Stimulated activated CD8-positive, alpha-beta memory T cell treated with anti-CD3 and anti-CD28 coated beads, Interleukin-4, amount 100 ng/mL, for 1 hour (primary cell): ENCODE measurements at places on chromosomes 3 and 15.

DNA sequence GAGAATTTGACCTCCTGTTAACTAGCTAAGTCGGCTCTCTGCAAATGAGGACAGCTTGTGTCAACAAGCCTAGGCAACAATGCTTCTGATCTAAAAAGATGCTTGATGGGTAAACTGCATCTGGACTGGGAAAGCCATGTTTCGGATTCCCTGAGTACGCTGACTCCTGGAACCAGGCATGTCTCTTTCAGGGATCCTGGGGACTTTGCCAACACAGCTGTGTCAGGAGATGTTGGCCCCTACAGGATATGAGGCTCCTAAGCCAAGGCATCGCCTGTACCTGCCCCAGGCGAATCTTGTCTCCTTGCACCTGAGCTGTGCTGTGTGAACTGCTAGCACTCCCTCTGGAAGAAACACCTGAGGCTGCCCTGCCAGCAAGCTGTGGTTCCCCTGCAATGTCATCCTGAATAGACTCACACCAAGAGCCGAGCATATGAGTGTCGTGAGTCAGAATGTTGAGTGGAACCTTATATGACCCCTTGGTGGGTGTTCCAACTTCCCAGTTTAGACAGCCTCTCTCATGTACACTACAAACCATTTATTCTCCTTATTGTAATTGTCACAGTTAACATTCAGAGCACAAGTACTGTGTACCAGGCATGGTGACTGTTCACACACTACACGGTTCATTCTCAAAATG lies 17.0 kb downstream of the EOGT start:
- no peak for DNase-seq

DNA sequence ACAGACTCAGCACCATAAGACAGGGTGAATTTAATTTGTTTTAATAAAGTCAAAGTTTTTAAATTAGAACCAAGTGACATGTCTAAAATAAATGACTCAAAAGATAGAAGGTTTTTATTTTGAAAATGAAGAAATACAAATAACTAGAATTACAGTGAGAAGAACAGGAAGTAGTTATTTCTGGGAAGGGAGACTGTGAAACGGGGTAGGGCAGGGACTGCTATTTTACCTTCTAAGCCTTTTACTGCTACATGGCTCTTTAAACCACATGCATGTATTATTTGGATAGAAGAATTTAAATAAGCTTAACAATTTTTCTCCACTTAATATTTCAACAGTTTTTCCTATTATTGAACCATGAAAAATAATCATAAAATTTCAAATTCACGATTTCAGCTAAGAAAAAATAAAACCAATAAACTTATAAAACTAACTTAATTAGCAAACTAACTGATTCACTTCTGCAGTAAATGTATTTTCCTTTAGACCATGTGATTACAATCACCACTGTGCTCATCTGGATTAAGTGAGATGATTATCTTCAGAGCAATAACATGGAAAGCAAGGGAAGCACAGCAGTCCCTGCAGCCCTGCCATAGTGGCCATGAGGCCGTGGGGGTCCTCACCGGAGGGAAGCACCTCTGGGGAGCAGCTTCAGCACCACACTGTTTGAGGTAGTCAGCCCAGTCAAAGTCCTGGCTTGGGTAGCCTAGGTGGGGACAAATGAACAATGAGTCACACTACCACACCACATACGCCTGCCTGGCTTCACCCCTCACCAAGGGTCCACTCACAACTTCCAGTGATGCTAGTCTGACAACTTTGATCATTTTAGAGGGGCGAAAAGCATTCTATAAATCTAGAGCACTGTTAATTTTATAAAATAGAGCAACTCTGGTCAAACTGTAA lies 28.3 kb upstream of the STIMATE start:
- no peak for DNase-seq

DNA sequence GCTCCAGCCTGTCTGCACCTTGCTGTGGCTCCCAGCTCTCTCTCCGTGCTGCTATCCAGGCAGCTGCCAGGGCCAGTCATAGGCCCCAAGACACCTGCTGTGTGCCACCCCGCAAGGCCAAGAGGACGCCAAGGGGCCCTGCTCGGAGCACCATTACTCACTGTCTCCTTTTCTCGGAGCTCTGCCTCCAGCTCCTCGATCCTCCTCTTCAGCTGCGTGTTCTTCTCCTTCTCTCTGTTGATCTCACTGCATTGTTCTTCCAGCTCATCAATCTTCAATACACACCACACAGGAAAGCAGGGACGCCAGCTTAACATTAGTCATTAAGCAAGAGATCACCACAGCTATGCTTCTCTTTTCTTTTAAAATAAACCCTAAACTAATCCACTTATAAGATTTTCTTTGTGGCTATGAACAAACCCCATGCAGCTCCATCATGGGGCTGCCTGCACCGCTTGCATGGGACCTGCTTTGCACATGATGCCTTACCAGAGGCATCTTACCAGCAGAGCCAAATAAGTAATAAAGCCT lies 42.6 kb downstream of the WHAMM start:
- no peak for DNase-seq

DNA sequence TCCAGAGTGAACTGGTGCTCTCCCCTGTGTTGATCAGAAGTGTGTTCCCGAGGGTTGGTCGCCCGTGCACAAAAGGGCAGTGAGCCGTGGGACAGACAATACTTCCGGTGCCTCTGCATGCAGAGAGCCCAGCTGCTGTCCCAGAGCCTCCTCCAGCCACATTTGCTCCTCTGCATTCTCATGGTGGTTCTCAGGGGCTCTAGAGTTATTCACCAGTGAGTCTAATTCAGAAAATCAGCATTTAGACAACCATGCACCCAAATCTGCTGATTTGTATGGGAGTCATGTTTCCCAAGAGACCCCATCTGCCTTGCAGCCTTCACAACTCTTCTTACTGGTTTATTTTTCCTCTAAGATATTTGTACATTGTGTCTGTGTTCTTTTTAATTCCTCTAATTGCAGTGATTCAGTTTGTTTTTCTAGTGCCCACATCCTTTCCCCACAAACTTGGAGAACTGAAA lies 107.0 kb upstream of the SPRED1 start:
- DNase-seq, result no peak

DNA sequence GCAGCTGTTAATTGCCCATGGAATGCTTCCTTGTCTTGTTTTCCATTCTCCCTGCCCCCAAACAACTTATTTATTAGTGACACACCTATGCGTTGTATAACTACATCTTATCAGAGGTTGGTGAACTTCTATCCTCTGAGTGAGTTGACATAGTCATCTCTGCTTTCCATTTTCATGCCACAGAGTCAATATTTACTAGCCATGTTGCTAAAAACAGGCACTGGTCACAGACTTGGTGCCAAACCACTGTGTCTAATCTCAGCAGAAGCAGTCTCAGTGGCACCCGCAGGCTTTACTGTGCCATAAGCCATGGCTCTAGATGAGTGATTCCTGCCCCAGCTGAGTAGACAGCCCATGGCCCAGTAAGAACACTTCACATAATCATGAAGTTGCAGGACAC lies 26.5 kb downstream of the DAPK2 start:
- DNase-seq, result no peak

- DNase-seq, result no peak
These were observed 99.5 kb downstream of the APBA2 start for GRCh38 chr15:28985316-28985645.

DNA sequence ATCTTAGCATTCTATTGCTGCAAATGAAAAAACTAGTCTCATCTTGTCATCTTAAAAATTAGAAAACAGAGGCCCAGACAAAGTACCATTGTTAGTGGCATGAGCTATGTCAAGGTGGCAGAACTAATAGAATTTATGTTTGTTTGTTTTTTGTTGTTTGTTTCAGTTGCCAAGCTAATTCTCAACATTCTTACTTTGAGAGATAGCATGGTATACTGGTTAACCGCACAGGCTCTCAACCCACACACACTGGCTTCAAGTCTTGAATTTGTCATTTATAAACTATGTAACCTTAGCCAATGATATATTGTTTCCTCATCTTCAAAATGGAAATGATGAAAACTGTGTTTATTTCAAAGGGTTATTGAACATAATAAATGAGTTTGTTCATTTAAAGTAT lies 367.6 kb upstream of the PLSCR5 start:
- no peak for DNase-seq

DNA sequence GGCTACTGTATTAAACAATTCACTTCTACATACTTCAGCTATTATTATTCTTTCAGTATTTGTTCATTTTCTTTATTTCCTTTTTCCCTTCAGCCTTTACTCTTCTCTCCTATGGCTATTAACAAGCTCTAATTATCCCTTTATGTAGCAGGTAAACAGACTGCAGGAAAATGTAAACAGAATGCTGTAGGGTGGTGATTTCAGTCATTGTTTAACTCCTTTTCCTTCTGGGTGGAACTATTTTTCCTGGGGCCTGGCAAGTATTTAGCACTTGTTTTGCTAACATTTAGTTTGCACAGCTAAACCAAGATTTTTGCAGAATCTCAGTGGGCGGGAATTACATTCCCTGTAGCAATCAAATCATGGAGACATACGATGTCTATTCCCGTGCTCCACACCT lies 14.4 kb downstream of the RARB start:
- DNase-seq, result no peak

DNA sequence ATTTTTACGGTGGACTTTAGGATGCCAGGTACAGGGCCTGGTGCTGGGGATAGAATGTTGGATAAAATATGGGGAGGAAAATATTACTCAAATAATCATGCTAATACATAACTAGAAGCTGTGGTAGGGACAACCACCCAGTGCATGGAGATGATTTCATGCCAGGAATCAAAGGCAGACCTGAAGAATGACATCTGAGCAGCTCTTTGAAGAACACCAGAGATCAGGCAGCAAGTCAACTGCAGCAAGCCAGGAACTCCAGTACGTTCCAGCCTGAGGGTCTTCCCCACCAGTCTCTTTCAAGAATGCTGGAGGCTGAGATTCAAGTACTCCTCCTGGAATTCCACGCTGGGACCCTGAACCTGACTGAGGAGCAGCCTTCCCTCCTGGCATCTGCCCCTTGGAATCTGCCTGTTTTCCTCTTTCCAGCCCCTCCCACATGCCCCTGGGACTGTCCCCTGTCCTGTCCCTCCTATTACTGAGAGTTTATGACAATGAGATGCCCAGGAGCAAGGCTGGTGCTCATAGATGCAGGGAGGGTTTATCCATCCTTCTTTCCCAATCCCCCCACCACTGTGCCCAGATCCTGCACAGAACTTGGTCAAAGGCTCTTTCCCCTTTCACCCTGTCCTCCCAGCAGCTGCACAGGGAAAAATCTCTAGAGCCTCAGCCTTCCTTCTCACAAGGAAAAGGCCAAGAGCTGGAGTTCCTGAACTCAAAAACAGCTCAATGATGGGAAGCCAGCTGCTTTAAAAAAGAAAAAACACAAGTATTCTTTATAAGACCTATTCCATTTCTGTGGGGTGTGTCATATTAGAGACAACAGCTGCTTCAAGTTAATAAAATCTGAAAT lies 68.0 kb downstream of the PDZRN3 start:
- no peak for DNase-seq
